Smooth muscle cell of the pulmonary artery (primary cell): ENCODE measurements at places on chromosomes 6 and 20. TPM values are rescaled to one million over a fixed set of nuclear protein-coding genes. Genes with fewer than 3 reads are reported as not detected.

The BPIFB6 gene
- total RNA-seq, result not detected in 2 replicates

The JPH2 gene
- total RNA-seq, result 2.2 and 5.6 TPM in 2 replicates

The BTN1A1 gene
- not detected in 2 replicates for total RNA-seq

The ZSCAN12 gene
- 5.8 and 6.3 TPM in 2 replicates for total RNA-seq

The FAM210B gene
- 48.2 and 51.5 TPM in 2 replicates for total RNA-seq

The C6orf141 gene
- total RNA-seq, result 6.5 TPM in 1 of 2 replicates, not detected in the other

The CCN6 gene
- 0.10 TPM in 1 of 2 replicates, not detected in the other for total RNA-seq

The OPRL1 gene
- 2.3 and 2.4 TPM in 2 replicates for total RNA-seq

The TMEM170B gene
- 1.8 and 2.2 TPM in 2 replicates for total RNA-seq

The KHDC1 gene
- 3.5 TPM in 2 replicates for total RNA-seq

The HLA-DQA2 gene
- not detected in 2 replicates for total RNA-seq

The ULBP3 gene
- total RNA-seq, result 5.1 and 12.5 TPM in 2 replicates

The SPATA2 gene
- 2.8 and 3.6 TPM in 2 replicates for total RNA-seq

The DNAH8 gene
- under 0.01 TPM in 1 of 2 replicates, not detected in the other for total RNA-seq

The CPNE5 gene
- total RNA-seq, result 0.17 and 0.20 TPM in 2 replicates

The NHLRC1 gene
- 2.6 and 2.9 TPM in 2 replicates for total RNA-seq

The DACT2 gene
- total RNA-seq, result 0.07 and 0.98 TPM in 2 replicates

The ARHGAP40 gene
- not detected in 2 replicates for total RNA-seq
